Osteocyte (in vitro differentiated cells): ENCODE measurements at places on chromosomes 2 and 18. TPM values are rescaled to one million over a fixed set of nuclear protein-coding genes. Genes with fewer than 3 reads are reported as not detected.
A peak's percentile ranks its signal among the peaks of the same experiment; 100 is the strongest.

- DNase-seq = no peak
Measured at GRCh38 chr2:96145036-96145847, at the start of gene DUSP2. Gene DUSP2 (minus strand): TSS chr2:96145440. CDS start chr2:96145354, 86 bp downstream.

GRCh38 chr18:51429644-51430043, 232.2 kb upstream of the MEX3C start:
- DNase-seq = no peak

- peak; percentile 27 for DNase-seq
Measured at GRCh38 chr18:57951999-57952774, 91.8 kb upstream of the NEDD4L start.

DNA sequence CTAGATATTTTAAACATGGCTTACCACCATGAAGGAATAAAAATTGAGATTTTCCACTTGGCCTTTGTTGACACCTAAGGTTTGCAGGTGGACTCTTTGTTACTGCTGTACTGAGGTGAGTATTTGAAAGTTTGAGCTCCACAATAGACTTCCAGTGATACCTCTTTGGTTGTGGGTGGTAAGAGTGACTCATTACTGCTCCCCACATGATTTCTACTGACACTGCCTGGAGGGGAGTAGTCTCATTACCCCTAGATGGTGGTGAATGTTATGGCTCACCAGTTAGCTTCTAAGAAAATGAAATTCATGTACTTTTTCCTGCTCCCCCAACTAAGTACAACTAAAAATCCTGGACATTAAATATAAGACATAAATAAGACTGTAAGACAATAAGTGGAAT, 1183.1 kb upstream of the TMEFF2 start:
- DNase-seq = no peak

DNA sequence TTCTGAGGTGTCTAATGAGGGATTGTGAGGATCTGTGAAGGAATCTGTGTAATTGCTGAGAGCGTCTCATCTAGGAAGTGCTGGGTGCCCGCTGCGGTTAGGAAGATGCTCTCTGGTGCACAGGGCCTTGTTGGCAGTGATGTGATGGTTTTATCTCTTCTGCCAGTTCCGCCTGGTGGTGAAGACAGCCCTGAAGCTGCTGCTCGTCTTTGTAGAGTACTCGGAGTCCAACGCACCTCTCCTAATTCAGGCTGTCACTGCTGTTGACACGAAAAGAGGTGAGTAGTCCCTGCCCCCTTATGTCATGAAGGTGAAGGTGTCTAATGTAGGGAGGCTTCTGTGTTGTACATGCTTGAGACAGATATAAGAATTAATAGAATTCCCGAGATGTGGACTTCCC, 234.2 kb downstream of the TPGS2 start:
- DNase-seq = peak; percentile 32

DNA sequence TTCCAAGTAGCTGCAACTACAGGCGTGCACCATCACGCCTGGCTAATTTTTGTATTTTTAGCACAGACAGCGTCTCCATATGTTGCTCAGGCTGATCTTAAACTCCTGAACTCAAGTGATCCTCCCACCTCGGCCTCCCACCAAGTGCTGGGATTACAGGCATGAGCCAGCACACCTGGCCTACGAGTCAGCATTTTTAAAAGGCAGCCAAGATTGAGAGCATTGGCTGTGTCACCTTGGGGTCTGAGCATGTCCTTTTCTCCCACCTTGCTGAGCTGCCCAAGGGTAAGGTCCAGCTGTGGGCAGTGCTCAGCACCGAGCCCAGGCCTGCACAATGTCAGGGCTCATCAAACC, 142.8 kb upstream of the LMAN1 start:
- DNase-seq = no peak

DNA sequence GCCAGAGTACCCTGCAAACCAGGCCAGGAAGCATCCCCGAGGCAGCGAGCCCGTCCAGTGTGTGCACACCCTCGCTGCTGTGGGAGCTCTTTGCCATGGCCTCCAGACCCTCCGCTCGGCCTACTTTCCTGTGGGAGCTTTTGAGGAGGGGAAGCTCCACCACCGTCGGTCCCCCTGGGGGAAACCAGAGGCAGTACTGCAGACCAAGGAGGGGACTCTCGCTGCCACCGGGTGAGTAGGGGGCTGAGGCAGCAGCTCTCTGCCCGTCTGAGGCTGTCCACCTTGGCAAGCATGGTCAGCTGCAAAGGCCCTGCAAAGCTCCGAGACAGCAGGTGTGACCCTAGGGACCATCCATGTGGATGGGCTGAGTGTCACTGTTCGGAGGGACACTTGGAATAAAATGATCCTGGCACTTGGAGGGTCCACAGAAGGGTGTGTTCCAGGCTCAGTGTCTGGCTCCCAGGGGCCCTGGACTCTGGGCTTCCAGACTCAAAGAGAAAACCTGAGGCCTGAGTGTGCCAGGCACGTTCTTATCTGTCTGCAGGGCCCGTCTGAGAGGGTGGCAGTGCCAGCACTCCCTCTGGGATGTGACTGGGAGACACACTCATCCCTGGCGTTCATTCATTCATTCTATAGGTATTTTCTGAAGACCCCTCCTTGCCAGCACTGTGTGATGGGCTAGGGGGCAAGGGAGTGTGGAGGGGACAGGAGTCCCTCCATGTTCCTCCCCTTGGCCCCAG, 282.8 kb upstream of the HS6ST1 start:
- no peak for DNase-seq

The SLC23A3 gene
- total RNA-seq = 2.8 and 5.2 TPM in 2 replicates

The SNED1 gene
- total RNA-seq = 17.6 and 19.4 TPM in 2 replicates

The MC5R gene
- total RNA-seq = not detected in 2 replicates

The C2orf81 gene
- total RNA-seq = 2.4 and 2.8 TPM in 2 replicates
